ENCODE measurements at places on chromosomes 2 and 18. TPM values are rescaled to one million over a fixed set of nuclear protein-coding genes. Genes with fewer than 3 reads are reported as not detected.
A peak's percentile ranks its signal among the peaks of the same experiment; 100 is the strongest.

STARD6 gene
- total RNA-seq = 0.69 TPM

RTKN gene
- 32.9 TPM for total RNA-seq

ZNF385B gene
- total RNA-seq = 4.4 TPM

STPG4 gene
- 0.44 TPM for total RNA-seq

ABCB11 gene
- 0.20 TPM for total RNA-seq

NPHP1 gene
- total RNA-seq = 16.8 TPM

POTEJ gene
- total RNA-seq = 0.10 TPM

FSIP2 gene
- total RNA-seq = 4.1 TPM

NCKAP5 gene
- 10.6 TPM for total RNA-seq

INHA gene
- total RNA-seq = 1.4 TPM

RAB6D gene
- total RNA-seq = 0.88 TPM

GRCh38 chr18:29749704-29750103 lies 1292.8 kb downstream of the DSC3 start:
- H3K27ac ChIP-seq = no peak overlapping the region
- H3K4me1 ChIP-seq = no peaks in the 10 kb centered on the region

DNA sequence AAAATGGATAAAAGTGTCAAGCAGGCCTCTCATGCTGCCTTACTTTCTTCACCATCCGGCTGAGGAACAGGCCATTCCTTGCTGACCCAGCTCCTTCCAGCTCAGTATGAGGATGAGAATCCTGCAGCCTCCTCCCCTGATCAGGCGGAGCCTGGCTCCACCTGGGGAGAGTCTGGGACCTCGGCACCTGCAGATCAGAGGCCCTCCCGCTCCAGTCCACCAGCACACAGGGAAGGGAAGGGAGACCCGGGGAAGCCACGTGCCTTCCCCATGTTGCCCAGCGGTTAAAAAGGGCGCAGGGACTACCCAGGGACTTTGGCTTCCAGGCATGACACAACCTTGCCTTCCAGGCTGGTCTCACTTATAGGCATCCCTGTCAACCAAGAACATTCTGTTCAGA lies 172.0 kb downstream of the NDUFA10 start:
- no peak overlapping the region for H3K4me3 ChIP-seq
- H3K27ac ChIP-seq = no peak overlapping the region
- H3K27me3 ChIP-seq = no peaks in the 10 kb centered on the region
- no peak for DNase-seq
- H3K36me3 ChIP-seq = no peaks in the 10 kb centered on the region

GRCh38 chr2:73979686-73980085 lies 5.0 kb upstream of the TET3 start:
- H3K27ac ChIP-seq = no peak overlapping the region
- peaks cover 20% of the 10 kb centered on the region for H3K4me1 ChIP-seq
- no peak for DNase-seq
- H3K27me3 ChIP-seq = peaks cover 35% of the 10 kb centered on the region
- no peak overlapping the region for H3K4me3 ChIP-seq
- H3K36me3 ChIP-seq = no peaks in the 10 kb centered on the region

GRCh38 chr2:224796695-224797305 lies 80.6 kb upstream of the CCDC195 start:
- no peaks in the 10 kb centered on the region for H3K4me1 ChIP-seq
- no peaks in the 10 kb centered on the region for H3K27me3 ChIP-seq
- no peak overlapping the region for H3K4me3 ChIP-seq

- H3K27ac ChIP-seq = no peak overlapping the region
- no peaks in the 10 kb centered on the region for H3K27me3 ChIP-seq
- DNase-seq = no peak
- H3K36me3 ChIP-seq = no peaks in the 10 kb centered on the region
- H3K4me1 ChIP-seq = peaks cover 8% of the 10 kb centered on the region
- H3K4me3 ChIP-seq = no peak overlapping the region
Measured at GRCh38 chr2:191560411-191560980, 117.4 kb upstream of the NABP1 start.

DNA sequence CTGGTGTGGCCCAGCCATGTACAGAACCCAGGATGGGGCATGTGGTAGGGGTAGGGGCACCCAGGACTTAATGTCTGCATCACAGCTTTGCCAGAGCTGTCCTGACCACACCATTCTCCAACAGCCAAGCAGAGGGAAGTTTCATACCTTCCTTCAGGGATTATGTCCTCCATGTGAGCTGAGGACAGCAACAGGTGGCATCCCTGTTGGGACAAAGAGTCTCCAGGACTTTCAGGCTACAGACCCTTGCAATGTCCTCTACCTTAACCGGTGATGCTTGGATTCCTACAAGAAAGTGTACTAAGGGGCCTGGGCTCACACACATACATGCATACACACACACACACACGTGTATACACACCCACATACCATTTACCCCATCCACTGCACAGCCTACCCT lies 227.0 kb upstream of the SIX2 start:
- H3K36me3 ChIP-seq = no peaks in the 10 kb centered on the region
- H3K4me3 ChIP-seq = no peak overlapping the region
- H3K4me1 ChIP-seq = peaks cover 6% of the 10 kb centered on the region
- no peaks in the 10 kb centered on the region for H3K27me3 ChIP-seq

DNA sequence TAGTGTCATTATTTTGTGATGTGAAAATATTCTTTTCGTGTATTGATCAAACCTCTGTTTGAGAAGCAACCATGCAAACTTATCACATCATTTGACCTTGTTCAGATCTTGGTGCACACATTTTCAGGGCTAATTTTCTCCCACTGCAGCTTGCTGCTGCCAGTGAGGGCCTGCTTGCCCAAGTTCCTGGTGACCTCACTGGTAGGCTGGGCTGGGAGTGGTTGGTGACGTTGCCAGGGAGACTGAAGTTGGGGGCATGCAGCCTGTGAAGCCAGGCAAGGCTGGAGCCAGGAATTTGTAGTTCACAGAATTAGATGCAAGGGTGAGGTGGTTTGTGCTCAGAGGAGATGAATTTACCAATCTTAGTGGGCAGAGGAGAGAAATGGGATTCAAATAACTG lies 38.5 kb downstream of the PARD3B start:
- no peak overlapping the region for H3K4me3 ChIP-seq
- no peak overlapping the region for H3K27ac ChIP-seq
- no peak for DNase-seq
- H3K27me3 ChIP-seq = no peaks in the 10 kb centered on the region
- H3K4me1 ChIP-seq = no peaks in the 10 kb centered on the region

- H3K4me1 ChIP-seq = peaks cover 73% of the 10 kb centered on the region
- peak overlapping the region; percentile 84 for H3K27ac ChIP-seq
- peaks cover 11% of the 10 kb centered on the region for H3K36me3 ChIP-seq
- H3K27me3 ChIP-seq = no peaks in the 10 kb centered on the region
- peak overlapping the region; percentile 87 for H3K4me3 ChIP-seq
Measured at GRCh38 chr2:238286987-238287736, 1.2 kb downstream of the PER2 start.

DNA sequence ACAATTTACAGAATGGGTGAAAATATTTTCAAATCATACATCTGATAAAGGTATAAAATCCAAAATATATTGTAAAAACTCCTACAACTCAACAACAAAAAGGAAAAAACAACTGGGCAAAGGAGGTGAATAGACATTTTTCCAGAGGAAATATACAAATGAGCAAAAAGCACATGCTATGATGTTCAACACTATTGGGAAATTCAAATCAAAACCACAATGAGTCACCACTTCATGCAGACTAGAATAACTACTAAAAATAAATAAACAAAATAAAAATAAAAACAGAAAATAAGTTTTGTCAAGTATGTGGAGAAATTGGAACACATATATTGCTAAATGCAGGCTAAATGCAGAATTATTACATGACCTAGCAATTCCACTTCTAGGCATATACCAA lies 120.9 kb downstream of the FSIP2 start:
- H3K36me3 ChIP-seq = no peaks in the 10 kb centered on the region

DNA sequence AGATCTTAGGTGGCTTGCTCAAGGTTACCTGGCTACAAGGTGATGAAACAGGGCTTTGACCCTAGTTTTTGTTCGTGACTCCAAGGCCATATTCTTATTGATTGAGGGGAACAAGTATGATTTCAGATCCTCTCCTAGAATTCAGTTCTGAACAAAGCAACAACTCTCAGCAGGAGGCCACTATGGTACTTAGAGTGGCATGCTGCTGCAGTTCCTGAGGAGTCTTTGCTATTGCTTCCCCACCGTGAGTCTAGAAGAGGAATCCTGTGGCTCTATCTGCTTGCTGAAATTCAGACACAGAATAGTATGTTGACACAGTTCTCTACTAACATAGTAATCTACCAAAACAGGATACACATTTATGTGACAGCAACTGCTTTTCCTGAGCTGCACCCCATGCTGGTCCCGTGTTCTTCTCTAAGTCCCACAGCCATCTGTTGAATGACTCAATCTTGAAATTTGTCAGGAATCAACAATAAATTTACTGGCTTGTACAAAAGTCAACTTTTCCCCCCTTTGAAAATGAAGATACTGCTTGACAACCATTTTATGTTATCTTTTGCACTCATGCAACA lies 4.1 kb downstream of the TGFBRAP1 start:
- no peak overlapping the region for H3K4me3 ChIP-seq
- H3K27me3 ChIP-seq = no peaks in the 10 kb centered on the region
- H3K4me1 ChIP-seq = peaks cover 19% of the 10 kb centered on the region
- no peak for DNase-seq

DNA sequence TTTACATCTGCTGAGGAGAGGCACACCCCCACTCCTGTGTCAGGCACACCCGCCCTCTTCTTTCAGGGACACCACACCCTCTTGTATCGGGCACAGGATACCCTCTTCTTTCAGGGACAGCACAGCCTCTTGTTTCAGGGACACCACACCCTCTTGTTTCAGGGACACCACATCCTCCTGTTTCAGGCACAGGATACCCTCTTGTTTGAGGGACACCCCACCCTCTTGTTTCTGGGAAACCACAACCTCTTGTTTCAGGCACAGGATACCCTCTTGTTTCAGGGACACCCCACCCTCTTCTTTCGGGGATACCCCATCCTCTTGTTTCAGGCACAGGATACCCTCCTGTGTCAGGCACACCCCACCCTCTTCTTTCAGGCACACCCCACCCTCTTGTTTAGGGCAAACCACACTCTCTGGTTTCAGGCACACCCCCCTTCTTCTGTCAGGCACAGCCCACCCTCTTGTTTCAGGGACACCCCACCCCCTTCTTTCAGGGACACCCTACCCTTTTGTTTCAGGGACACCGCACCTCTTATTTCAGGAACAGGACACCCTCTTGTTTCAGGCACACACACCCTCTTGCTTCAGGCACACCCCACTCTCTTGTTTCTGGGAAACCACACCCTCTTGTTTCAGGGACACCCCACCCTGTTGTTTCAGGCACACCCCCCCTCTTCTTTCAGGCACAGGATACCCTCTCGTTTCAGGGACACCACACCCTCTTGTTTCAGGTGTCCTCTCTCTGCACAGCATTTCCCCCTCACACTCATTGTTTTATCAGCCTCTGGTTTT lies 96.2 kb downstream of the TPO start:
- H3K4me1 ChIP-seq = no peaks in the 10 kb centered on the region
- H3K4me3 ChIP-seq = no peak overlapping the region
- H3K36me3 ChIP-seq = no peaks in the 10 kb centered on the region
- H3K27ac ChIP-seq = no peak overlapping the region

DNA sequence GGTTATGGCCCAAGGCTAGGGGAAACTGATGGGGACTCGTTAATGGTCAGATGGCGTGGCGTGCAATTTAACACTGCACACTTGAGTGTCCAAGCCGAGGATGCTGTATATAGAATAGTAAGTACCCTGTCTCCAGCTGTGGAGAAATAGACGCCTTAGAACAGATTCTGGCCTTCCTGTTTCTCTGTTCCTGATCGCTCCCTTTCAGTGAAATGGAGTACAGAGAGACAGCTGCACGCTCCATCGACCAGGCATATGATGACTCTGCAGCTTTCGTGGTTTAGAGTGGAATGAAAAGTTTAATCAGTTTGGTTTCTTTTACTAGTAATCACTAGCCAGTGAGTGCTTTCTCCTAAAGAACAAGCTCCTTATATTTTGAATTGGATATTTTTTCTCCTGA lies 213.4 kb downstream of the NEDD4L start:
- H3K36me3 ChIP-seq = peaks cover 12% of the 10 kb centered on the region
- no peak overlapping the region for H3K4me3 ChIP-seq
- no peaks in the 10 kb centered on the region for H3K27me3 ChIP-seq
- no peak for DNase-seq
- peaks cover 7% of the 10 kb centered on the region for H3K4me1 ChIP-seq

- H3K4me3 ChIP-seq = no peak overlapping the region
- no peaks in the 10 kb centered on the region for H3K4me1 ChIP-seq
- peaks cover 3% of the 10 kb centered on the region for H3K36me3 ChIP-seq
- H3K27ac ChIP-seq = no peak overlapping the region
- H3K27me3 ChIP-seq = no peaks in the 10 kb centered on the region
- DNase-seq = no peak
Measured at GRCh38 chr18:55566456-55566935, 21.5 kb downstream of the TCF4 start.

- H3K4me1 ChIP-seq = no peaks in the 10 kb centered on the region
- peaks cover 4% of the 10 kb centered on the region for H3K36me3 ChIP-seq
- no peak overlapping the region for H3K27ac ChIP-seq
- no peak for DNase-seq
- no peaks in the 10 kb centered on the region for H3K27me3 ChIP-seq
Measured at GRCh38 chr2:208311321-208311720, 45.3 kb downstream of the PIKFYVE start.

DNA sequence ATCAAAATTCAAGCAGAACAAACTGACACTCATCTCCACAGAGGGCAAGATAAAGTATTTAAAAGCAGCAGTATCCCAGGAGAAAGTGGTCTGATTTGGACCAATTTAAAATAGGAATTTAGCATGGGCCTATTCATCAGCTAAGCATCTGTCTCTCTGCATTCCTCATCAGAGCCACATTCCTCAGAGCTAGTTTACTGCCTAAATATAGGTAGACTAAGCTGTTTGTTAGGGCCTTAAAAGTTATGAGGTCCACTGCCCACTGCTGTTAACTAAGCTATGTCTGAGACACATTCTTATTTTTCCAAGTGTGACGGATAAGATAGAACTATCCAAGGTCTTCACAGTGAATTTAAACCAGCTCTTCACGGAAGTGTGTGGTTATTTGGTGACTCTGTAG lies 17.6 kb downstream of the NEB start:
- no peaks in the 10 kb centered on the region for H3K27me3 ChIP-seq
- no peaks in the 10 kb centered on the region for H3K36me3 ChIP-seq

DNA sequence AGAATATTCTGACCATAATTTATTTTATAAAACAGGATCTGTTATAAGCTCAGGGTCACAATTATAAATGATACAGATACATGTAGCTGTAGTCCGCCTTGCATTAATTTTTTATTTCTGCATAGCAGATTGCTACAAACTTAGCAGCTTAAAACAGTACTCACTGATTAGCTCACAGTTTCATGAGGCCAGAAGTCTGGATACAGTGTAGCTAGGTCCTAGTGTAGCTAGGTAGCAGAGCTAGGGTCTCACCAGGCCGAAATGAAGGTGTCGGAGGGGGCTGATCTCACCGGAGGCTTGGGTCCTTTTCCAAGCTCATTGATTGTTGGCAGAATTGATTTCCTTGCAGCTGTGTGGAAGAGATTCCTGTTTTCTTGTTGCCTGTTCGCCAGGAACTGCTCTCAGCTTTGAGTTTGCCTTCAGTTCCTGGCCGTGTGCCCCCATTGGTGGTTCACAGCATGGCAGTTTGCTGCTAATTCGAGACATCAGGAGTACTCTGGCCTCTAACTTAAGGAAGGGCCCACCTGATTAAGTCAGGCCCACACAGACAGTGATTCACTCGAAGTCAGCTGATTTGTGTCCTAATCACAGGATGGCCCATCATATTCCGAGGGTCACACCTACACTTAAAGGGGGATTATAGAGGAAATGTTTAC lies 18.4 kb downstream of the NAPG start:
- DNase-seq = no peak
- H3K4me1 ChIP-seq = no peaks in the 10 kb centered on the region
- H3K27me3 ChIP-seq = no peaks in the 10 kb centered on the region
- H3K36me3 ChIP-seq = peaks cover 13% of the 10 kb centered on the region

- H3K27me3 ChIP-seq = no peaks in the 10 kb centered on the region
- peaks cover 3% of the 10 kb centered on the region for H3K4me1 ChIP-seq
- DNase-seq = no peak
- H3K36me3 ChIP-seq = no peaks in the 10 kb centered on the region
Measured at GRCh38 chr2:111952871-111953452, 54.6 kb downstream of the MERTK start.

Data from spinal cord (tissue), 10 donors.